ENCODE measurements at places on chromosomes 6 and 20. TPM values are rescaled to one million over a fixed set of nuclear protein-coding genes. Genes with fewer than 3 reads are reported as not detected.

C20orf204 gene
- 2.3 TPM for total RNA-seq

GRCh38 chr6:14221564-14222279 is 104.2 kb downstream of the CD83 start:
- no peak for DNase-seq

GRCh38 chr20:34874094-34874654 is 1.5 kb upstream of the GGT7 start:
- DNase-seq: peak; percentile 75

- peak; percentile 28 for DNase-seq
Observed at GRCh38 chr20:23245553-23246181, 104.9 kb upstream of the NXT1 start.

DNA sequence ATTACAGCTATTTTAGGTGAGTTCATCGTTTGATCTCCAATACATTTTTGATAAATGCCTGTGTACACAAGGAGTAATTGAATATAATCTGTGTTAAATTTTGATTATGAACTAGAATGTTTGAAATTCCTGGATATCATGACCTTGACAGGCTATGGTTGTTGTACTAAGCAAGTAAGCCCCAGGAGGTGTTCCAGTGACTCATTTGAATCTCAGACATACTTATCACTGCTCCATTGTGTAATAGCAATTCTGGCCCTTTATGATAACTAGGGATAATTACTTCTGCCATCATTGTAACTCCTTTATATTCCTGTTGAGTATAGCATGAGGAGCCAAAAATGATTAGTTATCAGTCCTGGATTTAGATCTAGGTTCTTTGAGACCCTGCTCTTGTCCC is 1424.6 kb upstream of the ADGRB3 start:
- DNase-seq: no peak

NRSN1 gene
- total RNA-seq: 0.54 TPM

- DNase-seq: no peak
Observed at GRCh38 chr20:12358006-12358654, 440.4 kb downstream of the BTBD3 start.

DNA sequence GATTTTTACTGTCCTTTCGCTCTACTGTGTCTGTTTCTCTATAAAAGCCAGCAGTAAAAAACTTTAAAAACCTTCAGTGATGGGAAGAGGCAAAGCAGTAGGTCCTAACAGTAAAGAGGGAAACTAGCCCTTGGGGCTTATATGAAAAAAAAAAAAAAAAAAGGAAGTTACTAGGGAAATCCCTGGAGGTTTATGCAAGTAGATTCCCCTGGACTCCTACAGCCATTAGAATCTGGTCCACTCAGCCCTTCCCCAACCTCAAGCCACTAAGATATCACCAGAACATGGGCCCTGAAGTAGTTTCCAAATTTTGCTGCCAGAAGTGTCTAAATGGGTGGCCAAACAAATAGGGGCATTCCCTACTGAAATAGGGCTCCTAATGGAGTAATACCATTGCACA is 70.5 kb upstream of the HINT3 start:
- DNase-seq: no peak

DNA sequence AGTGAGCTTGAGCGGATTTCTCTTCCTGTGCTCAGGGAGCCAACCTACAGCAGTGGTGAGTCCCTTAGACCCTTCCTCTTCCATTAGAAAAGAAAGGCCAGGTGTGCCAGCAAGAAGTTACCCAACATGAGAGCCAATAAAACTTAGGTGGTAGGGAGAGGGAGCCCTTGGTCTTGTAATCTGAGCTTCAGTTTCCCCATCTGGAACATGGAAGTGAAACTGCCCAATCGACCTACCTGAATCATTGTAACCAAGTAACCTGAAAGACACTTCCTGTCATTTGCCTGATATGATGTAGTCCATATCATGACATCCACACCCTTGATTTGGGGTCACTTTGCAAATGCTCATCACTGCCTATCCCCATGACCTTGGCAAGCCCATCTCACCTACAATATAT is 66.4 kb downstream of the MDGA1 start:
- DNase-seq: no peak

DNA sequence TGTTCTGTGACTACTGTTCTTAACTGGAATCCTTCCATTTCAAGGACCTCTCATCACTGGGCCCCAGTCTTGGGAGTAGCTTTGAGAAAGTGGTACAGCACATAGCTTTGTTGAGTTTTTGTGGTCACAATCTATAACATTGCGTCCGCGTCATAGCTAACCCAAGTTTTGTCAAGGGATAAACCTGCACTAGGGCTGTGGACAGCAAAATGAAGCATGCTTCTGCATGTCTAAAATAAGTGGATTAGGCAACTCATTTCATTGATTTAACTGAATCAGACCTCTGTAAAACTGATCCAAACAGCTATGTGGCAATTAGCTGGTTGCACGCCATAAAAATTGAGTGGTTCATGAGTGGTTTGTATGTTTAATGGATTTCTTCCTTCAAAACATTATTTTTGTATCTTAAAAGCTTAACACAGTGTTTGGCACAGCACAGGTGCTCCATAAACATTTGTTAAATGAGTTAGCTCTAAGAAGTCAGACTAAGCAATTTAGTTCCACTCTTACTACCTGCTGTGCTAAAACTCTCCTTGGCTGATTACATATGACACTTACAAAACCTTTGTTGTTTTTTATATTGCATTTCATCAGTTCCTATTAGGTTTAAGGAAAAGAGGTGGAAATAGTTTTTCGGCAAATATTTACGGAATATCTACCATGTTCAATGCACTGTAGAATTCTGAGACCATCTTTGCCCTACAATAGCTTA is 160.3 kb upstream of the ATXN1 start:
- DNase-seq: no peak

AIF1 gene
- not detected for total RNA-seq

DNA sequence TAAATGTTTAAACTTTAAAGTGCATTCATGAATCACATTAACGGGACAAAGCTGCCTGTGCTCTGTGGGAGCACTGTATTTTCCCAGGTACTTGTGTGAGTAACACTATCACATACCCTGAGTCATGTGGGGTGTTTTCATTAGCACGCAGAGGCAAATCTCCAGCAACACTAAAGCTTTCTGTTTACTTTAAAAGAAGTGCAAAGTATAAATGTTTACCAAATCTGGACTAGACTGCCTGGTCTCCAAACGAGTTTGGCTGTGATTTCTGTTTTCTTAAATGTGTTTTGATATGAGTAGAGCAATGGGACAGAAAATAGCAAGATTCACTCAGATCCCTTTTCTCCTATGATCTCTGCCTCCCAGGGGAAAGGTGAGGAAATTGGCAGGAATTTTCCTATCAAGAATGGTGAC is 28.8 kb upstream of the RIPPLY2 start:
- no peak for DNase-seq

DNA sequence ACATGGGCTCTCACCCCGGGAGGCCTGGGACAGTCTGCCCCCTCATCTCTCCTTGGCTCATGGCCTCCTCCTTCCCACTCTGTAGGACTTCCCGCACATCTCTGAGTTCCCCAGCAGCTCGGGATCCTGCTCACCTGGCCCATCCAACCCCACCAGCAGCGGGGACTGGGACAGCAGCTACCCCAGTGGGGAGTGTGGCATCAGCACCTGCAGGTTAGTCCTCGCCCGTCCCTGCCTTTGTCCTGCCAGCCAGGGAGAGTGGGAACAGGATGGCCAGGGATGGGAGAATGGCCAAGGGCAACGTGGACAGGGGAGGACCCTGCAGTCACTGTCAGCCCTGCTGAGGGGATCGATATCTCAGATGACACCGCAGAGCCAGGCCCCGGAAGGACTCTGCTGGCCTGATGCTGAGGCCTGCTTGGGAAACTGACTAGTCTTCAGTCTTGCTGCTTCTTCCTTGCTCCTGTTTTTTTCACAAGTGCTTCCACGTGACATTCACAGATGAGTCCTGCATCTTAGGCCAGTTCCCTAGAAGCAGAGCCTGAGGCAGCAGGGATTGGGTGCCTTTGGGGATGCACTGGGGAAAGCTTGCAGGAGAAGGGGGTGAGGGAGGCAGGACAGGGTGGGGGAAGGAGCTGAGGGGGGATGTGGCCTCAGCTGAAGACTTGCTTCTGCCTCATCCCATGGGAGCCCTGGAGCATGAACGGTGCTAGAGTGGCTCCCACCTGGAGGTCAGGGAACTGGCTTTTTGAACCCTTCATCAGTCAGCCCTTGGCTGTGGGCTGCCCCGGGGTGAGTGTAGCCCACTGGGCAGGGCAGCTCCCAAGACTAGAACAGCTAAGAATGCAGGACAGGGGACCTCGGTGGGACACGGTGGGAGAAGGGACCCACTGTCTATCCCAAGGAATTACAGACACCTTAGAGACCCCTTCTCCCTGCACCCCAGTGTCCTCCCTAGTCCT is 120.1 kb downstream of the JPH2 start:
- no peak for DNase-seq

- no peak for DNase-seq
Observed at GRCh38 chr20:5722927-5723326, 27.3 kb upstream of the SHLD1 start.
